ENCODE measurements at places on chromosomes 4 and X.

DNA sequence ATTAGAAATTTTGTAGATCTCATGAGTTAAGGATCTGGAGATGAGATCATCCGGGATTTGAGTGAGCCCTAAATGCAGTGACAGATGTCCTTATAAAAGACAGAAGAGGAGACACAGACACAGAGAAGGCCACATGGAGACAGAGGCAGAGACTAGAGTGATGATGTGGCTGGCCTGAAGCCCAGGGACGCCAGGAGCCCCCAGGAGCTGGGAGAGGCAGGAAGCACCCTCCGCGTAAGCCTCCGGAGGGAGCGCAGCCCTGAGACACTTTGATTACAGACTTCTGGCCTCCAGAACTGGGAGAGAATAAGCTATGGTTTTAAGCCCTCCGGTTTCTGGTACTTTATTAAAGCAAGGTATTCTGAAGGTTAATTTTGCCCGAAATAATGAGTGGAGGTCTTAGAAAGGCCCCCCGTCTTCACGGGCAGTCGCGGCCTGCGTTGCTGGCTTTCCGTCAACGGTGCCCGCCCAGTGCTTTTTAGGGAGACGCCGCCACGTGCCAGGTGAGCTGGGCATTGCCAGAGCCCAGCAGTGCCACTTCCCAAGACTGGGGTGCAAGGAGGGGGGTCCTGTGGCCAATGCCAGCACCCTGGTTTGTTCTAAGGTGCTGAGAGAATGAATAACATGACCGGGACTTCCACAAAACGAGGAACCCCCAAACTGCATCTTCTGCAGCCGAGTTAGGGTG is 8.1 kb downstream of the DHRSX start:
- no peak for DNase-seq

GRCh38 chrX:7163146-7163677 is 15.3 kb upstream of the PUDP start:
- no peak for DNase-seq

DNA sequence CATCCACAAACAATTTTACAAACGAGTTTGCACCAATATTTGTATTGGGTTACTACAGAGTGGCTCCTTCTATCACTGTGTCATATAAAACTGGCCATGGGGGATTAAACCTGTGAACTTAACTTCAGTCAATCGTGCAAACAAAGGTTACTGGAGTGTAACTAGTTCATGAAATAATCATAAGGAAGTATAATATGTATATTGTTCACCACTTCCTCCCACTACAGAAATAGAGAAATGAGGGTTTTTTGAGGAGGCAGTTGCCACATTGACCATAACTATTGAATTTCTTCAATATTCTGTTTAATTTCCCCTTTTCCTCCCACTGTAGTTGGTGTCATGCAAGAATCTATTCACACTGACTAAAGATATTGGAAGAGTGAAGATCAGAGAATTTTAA is at the start of gene GPR82:
TSS of gene GPR82 (plus strand) at position 356 of the 400 bp plus-strand sequence. CDS start 2,846 bp downstream, outside the sequence.
- DNase-seq: no peak

GRCh38 chrX:24448762-24449250 is 16.3 kb upstream of the PDK3 start:
- no peak for DNase-seq

- DNase-seq: no peak
Observed at GRCh38 chr4:7638984-7639789, 204.5 kb upstream of the PSAPL1 start.

DNA sequence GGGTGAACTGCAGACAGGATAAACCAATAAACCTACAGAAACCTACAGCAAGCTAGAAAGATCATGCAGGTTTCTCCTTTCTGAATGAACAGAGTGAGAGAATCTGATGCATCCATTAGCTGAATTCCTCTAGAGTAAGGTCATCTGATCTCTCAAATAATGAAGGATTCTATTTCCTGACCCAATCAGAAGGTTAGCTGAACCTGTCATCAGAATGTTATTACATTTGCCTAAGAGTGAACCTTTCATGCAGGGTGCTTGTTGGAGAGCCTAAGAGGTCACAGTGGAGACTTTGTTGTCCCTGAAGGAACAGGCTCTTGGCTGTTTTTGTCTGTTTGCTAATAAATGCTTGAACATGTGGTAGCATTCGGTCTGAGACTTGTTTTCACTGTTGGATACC is 24.0 kb downstream of the MEPE start:
- no peak for DNase-seq

- no peak for DNase-seq
Observed at GRCh38 chr4:25654971-25655963, at the start of gene SLC34A2. Gene SLC34A2, plus strand, starts transcription at chr4:25655851. Its CDS starts 6,650 bp downstream, at chr4:25662501.

DNA sequence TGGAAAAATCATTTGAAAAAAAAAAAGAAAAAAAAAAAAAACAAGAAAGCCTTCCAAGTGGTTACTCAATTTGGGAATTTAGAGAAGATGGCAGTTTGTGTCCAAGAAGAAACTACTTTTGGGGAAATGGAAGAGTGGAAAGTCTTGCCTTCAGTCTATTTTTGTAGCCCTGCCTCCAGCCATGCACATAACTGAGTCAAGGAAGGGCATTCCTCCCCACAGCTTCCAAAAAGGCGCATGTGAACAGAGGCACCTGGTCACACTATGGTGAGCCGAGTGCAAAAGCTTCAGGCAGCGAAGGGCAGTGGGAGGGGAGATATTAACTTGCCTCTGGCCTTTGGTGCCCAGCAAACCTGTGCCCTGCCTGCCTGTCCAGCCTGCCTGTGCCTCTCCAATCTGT is 163.7 kb downstream of the SMIM20 start:
- DNase-seq: no peak

DNA sequence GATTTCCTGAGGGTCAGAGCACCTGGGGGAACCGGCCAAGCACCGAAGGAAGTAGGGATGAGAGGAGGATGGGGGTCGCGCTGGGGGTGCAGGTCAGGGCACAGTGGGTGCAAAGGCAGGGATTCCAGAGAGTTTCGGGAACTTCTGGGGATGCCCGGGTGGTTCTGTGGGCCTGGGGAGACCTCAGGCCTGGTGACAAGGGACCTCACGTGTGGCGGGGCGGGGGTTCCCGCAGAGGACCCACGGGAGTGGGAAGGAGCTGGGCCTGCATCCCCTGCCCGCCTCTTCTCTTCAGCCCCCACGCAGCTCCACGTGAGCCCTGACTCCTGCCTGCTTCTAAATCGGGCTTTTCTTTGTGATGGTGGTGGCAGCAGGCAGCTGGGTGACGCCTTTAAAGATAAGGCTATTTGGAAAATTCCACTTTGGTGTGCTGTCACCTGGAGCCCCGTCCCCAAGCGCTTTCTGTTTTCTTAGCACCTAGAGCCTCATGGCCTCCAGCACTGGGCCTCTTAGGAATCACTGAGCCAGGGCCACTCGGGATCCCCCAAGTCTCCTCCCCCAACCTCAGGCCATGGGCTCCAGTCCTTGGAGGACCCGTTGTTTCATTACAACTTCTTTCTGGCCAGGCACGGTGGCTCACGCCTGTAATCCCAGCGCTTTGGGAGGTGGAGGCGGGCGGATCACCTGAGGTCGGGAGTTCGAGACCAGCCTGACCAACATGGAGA is 7.1 kb upstream of the TBC1D14 start:
- DNase-seq: no peak

DNA sequence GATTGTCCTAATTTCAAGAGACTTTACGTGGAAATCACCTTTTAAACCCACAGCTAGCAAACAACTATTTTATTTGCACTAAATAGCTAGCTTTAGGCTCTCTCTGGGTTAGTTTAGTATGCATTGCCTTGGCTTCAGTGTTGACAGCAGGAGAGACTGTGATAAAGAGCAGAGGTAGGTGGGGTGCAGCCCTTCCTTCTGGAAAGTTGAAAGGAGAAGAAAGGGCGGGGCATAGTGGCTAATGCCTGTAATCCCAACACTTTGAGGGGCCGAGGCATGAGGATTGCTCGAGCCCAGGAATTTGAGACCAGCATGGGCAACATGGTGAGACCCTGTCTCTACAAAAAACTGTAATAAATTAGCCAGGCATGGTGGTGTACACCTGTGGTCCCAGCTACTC is 29.0 kb upstream of the TMEM154 start:
- DNase-seq: no peak

DNA sequence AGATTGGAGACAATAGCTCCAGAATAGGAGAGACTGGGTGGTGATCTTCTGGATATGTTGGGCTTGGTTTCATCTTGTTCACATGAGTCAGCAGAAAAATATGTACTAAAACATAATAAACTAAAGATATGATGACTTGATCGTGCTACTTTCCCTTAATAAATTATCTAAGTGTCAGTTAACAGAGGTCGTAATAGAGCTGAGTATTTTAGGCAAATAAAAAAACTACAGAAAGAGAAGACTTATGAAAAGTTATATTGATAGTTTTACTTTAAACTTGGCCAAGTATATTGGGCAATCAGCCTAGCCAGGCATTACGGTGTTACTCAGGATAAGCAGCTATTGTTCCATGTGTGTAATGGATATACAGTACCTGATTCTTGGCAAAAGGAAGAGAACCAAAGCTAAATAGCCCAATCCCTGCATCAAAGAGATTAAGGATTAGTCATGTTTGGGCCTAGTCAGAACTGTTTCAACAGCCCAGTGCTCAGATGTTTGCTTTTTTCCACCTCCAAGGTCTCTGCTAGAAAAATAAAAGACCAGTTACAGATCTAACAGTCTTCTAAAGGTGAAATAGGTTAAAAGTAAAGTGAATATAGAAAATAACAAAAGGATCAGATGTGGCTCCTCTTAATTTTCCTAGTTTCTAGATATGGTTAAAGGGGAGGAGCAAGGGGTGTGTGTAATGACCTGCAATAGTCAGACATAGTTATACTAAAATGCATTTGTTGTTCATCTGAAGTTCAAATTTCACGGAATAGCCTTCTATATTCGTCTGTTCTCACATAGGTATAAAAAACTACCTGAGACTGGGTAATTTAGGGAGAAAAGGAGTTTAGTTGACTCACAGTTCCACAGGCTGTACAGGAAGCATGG is 262.6 kb downstream of the ADGRL3 start:
- DNase-seq: no peak

- no peak for DNase-seq
Observed at GRCh38 chr4:188992706-188993105, 853.5 kb downstream of the TRIML1 start.

- no peak for DNase-seq
Observed at GRCh38 chr4:40418430-40419230, 83.5 kb downstream of the CHRNA9 start.

DNA sequence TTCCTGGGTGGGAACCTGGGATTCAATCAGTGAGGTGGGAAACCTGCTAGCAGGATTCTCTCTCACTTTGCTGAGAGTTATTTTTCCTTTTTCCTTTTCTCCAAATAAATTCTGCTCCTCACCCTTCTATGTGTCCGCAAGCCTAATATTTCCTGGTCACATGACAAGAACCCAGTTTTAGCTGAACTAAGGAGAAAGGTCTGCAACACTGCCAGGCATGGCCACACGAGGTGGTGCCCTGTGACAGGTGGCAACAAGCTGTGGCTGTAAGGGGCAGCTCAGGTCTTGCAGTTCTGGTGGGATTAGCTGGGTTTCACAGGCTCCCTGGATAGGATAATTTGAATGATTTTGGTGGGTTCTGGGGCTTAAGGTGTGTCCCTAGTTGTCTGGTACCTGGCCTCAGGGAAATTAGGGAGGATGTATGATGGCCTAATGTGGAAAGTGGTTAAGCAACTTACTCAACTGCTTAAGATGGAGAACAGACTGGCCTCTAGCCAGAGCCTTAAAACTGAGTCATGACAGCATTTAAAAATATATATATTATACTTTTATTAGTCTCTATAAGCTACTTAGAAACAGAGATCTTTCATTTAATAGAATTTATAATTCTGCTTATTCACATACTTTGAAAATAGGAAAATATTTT is 215.0 kb downstream of the IL15 start:
- DNase-seq: no peak

GRCh38 chr4:140866492-140867005 is 110.4 kb upstream of the TBC1D9 start:
- DNase-seq: no peak

- no peak for DNase-seq
Observed at GRCh38 chr4:102429553-102429952, 71.6 kb upstream of the NFKB1 start.

GRCh38 chr4:102799816-102800215 is 27.5 kb downstream of the UBE2D3 start:
- DNase-seq: no peak

- no peak for DNase-seq
Observed at GRCh38 chr4:168837922-168838321, 172.1 kb downstream of the CBR4 start.

DNA sequence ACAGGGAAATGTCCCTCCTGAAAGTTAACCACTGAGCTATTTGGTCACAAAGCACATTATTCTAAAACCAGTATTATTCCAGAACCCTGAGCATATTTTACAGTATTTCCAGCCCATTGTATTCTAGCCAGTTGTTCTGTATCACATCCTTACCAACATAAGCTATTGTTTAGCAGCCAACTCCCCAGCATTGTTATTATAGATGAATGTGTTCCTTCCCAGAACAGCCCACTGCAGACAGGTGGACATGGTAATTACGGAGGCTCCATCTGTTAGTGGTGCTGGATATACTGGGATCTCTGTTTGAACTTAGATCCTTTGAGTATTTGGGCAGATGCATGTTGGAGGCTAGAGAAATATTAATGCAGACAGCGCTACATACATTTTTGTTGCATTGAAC is 126.1 kb downstream of the MGST2 start:
- DNase-seq: no peak

- DNase-seq: no peak
Observed at GRCh38 chrX:71236836-71237235, 13.8 kb downstream of the GJB1 start.

- peak; percentile 34 for DNase-seq
Observed at GRCh38 chrX:149631234-149632165, at the start of gene TMEM185A. Gene TMEM185A, minus strand, starts transcription at chrX:149631792. Its CDS starts 212 bp downstream, at chrX:149631580.

GRCh38 chr4:153433754-153434105 is 32.4 kb upstream of the TMEM131L start:
- DNase-seq: no peak

- DNase-seq: no peak
Observed at GRCh38 chr4:14771094-14771493, 231.2 kb upstream of the CPEB2 start.

GRCh38 chrX:9864011-9864410 is 77.8 kb downstream of the SHROOM2 start:
- DNase-seq: no peak

DNA sequence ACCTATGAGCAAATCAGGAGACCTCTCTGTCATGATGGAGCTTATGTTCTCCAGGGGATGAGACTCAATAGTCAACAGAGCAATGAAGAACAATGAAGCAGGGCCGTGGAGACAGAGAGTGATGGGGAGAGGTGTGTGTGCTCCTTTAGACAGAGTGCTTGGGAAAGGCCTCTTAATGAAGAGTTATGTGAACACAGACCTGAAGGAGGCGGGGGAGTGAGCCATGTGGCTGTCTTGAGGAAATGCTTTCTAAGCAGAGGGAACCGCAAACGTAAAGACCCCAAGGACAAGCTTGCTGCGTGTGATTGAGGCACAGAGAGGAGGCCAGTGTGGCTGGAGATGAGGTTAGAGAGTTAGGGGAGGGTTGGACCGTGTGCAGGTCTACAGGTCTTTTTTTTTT is 53.1 kb downstream of the CHRNA9 start:
- no peak for DNase-seq

DNA sequence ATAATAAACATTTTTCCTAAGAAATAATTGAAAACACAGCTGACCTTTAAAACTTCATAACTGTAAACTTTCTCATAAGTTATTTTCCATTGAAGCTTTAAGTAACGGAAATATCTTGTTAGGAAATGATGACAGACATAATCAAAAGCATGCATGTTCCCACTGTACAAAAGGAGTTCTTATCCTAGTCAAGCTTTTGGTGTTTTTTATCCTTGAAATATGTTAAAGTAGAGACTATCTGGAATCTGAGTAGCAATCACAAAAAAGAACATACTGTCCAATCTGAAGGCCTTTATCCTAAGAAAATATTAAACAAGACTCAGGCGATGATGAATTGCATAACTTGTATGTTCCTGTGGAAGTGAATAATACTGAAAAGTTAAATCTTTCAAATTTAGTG is 14.4 kb downstream of the GEMIN8 start:
- no peak for DNase-seq

- no peak for DNase-seq
Observed at GRCh38 chr4:124862261-124862660, 149.7 kb upstream of the ANKRD50 start.

Data from stimulated activated CD8-positive, alpha-beta memory T cell treated with anti-CD3 and anti-CD28 coated beads, Interleukin-7, amount 100 ng/mL, for 1 hour (primary cell).